ENCODE measurements at places on chromosomes 1 and 21.

GRCh38 chr1:92186081-92186480, 31.6 kb upstream of the C1orf146 start:
- DNase-seq = peak; percentile 16

DNA sequence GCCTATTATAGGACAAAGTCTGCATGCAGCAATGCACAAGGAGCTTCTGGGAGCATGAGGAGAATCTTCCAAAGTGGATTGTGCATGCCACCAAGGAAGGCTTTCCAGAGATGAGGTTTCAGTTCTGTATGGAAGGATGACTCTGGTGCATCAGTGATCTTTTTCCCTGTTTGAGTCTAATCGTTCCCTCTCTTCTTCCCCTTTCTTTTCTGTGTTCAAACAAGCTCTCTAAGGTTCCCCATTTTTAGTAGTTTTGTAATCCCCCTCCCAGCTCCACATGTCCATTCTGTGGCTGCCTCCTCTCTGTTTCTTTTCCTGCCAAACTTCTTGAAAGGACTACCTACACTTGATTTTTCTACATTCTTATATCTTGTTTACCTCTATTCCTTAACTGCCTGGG, 43.3 kb upstream of the USP25 start:
- no peak for DNase-seq

- DNase-seq = no peak
Measured at GRCh38 chr1:185159966-185160365, 3.0 kb downstream of the SWT1 start.

DNA sequence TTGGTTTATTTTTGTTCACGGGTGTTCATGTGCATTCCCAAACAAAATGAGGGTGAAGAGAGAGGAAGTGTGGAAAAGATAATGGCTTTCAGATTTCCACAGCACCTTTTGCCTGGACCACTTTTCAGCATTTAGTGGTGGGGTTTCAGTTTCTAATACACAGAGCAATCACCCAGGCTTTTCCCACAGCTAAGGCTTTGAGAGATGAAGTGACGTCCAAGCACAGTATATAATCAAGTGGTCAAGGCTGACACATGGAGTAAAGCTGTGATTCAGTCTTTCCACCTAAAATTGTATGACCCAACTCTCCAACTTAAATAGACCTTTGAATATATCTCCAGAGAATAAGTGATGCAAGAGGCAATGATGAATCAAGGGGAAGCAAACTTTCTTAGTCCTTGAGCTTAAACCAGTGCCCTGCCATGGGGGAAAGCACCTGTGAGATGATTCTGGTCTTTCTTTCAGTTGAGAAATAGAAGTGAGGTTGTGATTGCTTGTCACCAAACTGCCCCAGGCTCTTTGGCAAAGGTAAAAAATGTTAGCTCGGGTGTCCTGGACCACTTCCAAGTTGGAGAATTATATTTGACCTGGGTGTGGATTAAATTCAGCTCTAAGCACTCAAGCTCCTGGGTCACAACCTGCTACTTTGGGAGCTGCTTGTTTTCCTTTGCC, 2.4 kb upstream of the PIK3R3 start:
- peak; percentile 26 for DNase-seq

DNA sequence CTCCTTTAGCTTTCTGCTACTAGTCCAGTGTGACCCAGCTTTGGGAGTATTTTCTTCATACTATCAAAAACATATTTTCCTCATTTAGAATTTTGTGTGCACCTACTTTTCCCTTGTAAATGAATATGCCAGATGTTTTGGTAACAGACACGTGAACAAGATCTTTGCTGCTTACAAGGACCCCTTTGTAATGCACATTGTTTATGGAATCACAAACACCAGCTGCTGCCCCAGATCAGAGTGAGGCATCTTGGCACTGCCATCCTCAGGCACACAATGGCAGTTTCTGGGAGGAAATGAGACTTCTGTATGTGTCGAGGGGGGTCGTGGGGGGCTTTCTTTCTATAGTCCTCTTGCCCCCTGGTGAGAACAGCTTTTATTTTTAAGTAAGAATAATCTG, 115.7 kb downstream of the RGL1 start:
- DNase-seq = no peak

GRCh38 chr1:178932552-178932906, 61.7 kb upstream of the ANGPTL1 start:
- DNase-seq = no peak

GRCh38 chr1:222606757-222607156, 11.1 kb upstream of the MIA3 start:
- no peak for DNase-seq

- no peak for DNase-seq
Measured at GRCh38 chr1:218525031-218525430, 179.9 kb downstream of the TGFB2 start.

DNA sequence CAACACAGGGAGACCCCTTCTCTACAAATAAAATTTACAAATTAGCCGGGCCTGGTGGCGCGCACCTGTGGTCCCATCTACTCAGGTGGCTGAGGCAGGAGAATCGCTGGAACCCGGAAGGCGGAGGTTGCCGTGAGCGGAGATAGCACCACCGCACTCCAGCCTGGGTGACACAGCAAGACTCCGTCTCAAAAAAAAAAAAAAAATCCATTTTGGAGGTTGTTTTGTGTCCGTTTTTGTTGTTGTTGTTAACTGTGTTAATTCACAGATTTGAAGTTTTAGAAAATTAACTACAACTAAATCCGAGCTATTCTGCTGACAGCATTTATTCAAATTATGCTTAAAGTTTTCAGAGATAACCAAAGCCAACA, 618 bp downstream of the CLCC1 start:
- no peak for DNase-seq

DNA sequence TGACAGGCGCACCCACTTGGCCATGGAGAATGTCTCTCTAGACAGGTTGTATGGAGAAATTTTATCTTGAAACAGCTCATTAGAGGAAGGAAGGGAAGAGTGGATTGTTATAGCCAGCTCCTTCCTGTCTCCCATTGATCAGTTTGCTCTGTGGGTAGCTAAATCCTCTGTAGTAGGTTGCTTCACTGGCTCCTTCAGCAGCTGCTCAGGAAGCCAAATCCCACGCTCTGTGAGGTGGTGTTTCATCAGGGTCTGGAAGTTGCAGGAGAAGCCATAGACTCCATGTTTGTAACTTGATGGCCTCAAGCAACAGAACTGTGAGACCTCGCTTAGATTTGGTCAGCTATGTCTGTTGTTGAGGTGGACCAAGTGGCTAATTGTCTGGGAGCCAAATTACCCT, 6.8 kb upstream of the NFYC start:
- DNase-seq = no peak

DNA sequence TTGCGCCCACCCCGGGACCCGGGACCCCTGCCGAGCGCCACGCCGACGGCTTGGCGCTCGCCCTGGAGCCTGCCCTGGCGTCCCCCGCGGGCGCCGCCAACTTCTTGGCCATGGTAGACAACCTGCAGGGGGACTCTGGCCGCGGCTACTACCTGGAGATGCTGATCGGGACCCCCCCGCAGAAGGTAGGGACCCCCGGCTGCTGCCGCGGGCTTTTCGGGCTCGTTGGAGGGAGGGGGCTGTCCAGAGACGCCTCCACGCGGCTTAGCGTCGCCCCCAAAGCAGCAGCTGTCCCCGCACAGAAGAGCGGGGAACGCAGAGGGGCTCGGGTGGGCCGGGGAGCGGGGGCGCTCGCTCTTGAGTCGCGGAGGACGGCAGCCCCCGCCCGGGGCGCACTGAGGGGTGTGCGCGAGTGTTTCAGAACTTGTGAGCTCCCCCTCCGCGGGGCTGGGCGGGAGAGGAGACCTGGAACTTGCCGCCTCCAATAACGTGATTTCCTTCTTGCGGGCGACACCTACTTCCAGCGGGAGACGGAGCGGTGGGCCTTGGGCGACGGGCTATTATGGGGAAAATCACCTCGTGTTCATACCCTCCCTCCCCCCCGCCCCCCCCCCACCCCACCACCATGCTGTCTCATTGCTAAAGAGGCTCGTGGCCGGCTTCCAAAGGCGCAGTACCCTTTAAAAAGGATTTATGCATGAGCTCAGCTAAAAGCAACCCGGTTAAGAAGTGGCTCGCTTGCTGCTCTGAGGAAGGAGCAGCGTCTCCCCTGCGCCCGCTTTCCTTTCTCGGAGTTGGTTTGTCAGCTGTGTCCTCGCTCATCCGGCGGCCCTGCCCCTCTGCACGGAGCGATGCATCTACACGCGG, 664 bp downstream of the BACE2 start:
- DNase-seq = peak; percentile 74

- DNase-seq = peak; percentile 85
Measured at GRCh38 chr1:27102707-27103468, 52.0 kb downstream of the SLC9A1 start.

GRCh38 chr1:29120947-29121485, 2.7 kb downstream of the TMEM200B start:
- peak; percentile 68 for DNase-seq
